ENCODE measurements at places on chromosomes 5 and 9.

DNA sequence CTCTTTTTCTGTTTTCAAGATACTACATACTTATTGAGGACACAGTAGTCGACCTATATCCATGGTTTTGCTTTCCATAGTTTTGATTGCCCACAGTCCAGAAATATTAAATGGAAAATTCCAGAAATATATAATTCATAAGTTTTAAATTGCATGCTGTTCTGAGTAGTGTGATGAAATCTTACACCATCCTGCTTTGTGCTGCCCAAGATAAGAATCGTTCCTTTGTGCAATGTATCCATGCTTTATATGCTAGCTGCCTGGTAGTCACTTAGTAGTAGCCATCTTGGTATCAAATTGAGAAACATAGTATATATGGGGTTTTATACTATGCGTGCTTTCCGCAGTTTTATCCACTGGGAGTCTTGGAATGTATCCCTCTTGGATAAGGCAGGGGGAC, 59.0 kb downstream of the CWC27 start:
- peak; percentile 48 for DNase-seq

- peak; percentile 62 for DNase-seq
These were observed 48.6 kb upstream of the TLE1 start for GRCh38 chr9:81737871-81738507.

GRCh38 chr5:112002376-112002775, 245.4 kb upstream of the NREP start:
- no peak for DNase-seq

GRCh38 chr5:68628082-68628814, 412.7 kb downstream of the PIK3R1 start:
- peak; percentile 60 for DNase-seq

DNA sequence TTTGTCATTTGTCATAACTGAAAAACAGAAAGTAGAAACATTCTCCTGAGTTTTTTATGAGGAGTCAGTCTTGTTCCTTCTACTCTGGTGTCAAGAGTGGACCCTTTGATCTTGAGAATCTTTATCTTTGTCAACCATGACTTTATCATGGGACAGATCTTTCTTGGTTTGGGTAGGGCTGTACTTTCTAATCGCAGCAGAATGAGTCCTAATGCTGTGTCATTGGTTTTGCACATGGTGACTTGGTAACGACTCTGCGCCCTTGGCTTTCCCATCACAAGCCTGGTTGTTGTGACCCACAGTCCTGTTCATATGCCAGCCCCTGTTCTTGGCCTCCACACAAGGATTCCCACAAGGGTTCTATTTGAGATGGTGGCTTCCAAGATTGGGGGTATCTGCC, 45.6 kb downstream of the AOPEP start:
- DNase-seq = peak; percentile 17

DNA sequence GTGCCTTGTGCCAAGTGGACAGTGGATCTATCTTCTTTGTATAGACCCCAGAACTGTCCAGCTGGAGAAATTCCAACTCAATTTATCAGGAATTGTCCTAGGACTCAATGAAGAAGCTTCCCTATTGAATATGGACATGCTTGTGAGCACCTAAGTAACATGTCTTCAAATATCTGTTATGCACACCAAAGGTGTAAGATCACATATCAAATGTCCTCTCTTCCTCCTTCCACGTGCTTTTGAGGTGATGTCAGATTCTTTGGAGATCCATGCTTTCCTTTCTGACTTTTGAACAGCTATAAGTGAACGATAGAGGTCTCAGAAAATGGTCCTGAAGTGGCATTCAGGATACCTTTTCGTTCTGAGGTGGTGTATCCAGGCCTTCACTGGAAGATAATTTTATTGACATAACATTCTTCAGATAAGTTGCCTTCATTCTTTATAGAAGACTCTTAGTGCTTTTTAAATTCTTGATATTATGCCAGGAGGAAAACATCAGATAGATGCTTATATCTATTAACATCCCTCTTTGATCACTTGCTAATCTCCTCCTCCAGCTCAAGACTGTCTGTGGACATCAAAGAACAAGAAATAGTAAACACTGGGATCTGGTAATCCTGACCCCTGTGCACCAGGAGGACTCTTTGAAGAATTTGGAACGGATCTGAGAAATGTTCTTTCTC, 246.4 kb downstream of the SMARCA2 start:
- DNase-seq = no peak

- no peak for DNase-seq
These were observed 40.0 kb downstream of the TMEM252 start for GRCh38 chr9:68500457-68501381.

DNA sequence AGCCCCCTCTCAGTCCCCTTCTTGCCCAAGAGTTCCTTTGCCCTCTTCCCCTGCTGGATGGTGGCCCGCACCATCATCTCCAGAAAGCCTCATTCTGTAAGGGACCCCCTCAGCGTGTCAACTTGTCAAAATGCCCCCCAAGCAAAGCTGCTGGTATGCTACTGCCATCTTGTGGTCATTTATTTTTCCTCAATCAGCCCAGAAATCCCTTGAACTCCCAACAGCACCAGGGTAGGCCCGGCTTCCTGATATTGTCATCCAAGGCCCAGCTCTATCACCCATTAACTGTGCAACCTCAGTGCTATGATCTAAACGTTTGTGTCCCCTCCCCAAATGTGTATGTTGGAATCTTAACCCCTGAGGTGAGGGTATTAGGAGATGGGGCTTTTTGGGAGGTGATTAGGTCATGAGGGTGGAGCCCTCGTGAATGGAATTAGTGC, 53.2 kb upstream of the FBXW11 start:
- peak; percentile 28 for DNase-seq

- DNase-seq = no peak
These were observed 114.0 kb downstream of the CDC42SE2 start for GRCh38 chr5:131377785-131378325.

GRCh38 chr9:89978185-89978584, 373.4 kb downstream of the GADD45G start:
- peak; percentile 7 for DNase-seq

GRCh38 chr9:95689669-95690068, 172.9 kb upstream of the PTCH1 start:
- no peak for DNase-seq

DNA sequence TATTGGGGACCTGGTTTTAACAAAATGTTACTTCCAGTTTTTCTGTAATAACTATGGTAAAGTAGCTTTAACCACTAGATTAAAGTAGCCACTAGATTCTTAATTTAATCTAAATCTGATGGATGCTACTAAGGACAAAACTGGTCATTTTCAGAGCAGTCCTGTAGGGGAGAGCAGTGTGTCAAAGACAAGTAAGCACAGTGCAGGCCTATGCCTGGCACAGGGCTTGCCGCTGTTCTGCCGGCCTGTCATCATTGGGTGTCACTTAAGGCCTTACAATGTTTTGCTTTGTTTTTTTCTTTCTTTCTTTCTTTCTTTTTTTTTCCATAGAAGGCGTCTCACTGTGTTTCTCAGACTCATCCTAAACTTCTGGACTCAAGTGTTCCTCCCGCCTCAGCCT, 53.0 kb upstream of the NXNL2 start:
- no peak for DNase-seq

DNA sequence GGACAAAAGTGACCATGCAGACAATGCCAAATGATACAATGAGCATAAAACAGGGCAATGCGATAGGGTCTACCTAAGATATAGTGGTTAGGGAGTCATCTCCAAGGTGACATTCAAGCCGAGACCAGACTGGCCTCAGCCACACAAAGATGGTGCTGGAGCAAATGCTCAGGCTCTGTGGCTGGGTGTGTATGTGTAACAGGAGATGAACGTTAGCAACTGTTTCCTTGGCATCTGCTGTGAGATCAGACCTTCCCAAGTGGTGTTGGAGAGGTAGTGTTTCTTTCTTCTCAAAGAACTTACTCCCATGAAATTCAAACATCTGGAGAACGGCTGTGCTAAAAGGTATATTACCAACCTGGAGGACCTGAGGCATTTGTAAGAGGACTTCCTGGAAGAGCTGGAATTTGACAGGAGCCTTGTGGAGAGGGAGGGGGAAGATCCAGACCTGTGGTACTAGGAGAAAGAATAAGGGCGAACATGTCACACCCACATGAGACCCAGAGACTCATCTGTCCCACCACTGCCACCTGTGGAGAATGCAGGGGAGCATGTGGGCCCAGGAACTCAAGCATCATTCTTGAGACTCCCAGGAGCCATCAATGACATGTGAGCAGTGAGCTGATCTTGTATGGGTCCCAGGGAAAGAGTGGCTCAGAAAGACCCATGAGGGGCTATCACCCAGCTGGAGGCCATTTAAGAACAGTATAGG, 21.4 kb upstream of the ANXA6 start:
- no peak for DNase-seq

DNA sequence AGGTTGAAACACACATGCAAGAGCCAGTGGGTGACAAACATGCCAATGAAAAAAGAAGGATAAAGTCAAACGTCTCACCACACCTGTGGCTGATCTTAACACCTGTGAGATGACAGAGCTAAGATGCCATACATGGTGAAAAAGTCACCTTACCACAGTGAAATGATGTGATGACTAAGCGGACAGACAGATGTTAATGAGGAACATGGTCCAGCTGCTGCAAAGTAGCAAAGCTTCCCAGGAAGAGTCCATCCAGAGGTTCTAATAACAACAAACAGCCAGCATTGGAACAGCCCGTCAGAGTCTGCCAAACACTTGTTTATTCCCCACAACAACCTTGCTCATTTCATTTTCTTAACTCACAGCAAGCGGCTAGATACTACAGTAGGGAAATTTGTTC, 1.9 kb downstream of the KIAA1191 start:
- no peak for DNase-seq

- no peak for DNase-seq
These were observed 17.3 kb downstream of the USP20 start for GRCh38 chr9:129852579-129852978.

- no peak for DNase-seq
These were observed 17.2 kb upstream of the SIL1 start for GRCh38 chr5:139215107-139215975.

DNA sequence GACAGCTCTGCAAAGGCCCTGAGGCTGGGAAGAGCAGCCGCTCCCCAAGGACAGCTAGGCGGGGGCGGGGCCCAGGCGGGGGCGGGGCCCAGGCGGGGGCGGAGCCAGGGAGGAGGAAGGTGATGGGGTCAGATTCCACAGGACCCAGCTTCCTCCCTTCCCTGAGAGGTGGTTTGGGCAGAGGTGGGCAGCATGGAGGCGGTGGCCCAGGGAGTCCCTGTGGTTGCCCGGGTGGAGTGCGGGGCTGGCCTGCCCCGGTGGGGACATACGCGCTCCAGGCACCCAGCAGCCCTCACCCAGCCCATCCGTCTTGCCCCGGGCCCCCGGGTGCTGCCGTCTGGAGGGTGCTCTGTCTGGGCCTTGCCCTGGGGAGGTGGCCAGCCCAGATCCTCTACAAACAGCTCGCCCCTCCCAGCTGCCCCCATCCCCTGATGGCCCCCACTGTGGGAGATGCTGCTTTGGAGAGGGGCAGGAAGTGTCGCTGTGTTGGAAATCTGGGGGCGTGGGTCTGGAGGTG, 11.0 kb upstream of the RNU6ATAC start:
- DNase-seq = no peak

DNA sequence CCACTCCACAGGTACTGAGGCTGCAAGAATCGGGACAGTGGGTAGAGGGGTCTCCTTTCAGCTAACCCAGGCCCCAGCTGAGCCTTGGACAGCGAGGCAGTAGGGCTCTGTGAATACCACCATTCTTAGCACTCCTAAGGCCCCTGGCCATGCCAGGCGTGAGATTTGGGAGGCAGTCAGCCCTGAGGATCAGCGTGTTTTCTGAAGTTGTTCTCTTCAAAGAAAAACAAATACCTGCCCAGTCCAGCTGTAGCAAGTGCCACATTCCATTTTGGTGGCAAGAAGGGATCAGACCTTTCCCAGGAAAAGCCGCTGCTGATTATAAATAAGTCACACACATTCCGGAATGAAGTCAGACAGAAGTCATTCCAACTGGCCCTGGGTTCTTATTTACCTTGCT, 47.8 kb downstream of the RALGPS1 start:
- DNase-seq = no peak

GRCh38 chr5:95976606-95977005, 15.0 kb upstream of the ELL2 start:
- DNase-seq = no peak

DNA sequence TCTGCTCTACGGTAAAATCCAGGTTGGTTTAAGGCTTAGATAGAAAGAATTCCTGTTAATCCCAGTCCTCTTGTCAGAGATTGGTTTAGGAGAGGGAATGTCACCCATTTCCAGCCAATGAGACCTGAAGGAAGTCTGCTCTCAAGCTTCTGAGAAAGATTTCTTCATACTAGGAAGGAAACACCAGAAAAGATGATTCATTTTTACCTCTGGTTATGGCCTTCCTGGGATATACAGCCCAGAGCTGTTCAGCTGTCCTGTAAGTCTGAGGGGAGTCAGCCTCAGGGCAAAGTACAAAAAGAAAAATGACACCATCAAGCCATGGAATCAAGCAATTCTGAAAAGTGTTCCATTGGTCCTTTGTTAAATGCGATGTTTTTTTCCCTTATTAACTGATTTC, 18.6 kb upstream of the CFAP95 start:
- DNase-seq = peak; percentile 5

- no peak for DNase-seq
These were observed 464.5 kb downstream of the MTRR start for GRCh38 chr5:8333485-8333884.

DNA sequence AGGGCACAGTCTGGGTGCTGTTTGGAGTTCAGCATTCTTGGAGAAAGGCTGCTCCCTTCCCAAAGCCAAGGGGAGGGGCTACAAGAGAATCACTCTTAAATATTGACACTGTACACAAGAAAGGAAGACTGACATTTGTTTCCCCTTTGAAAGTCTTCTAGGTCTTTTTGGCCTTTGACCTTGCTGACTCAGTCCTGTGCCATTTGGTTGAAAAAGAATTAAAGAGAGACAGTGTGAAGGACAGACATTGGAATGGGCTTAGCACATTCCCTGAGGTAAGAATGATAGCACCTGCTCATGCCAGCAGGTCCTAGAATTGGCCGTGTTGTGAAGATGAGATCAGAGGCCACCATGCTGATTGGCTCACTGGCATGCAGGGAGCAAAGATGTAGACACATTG, 271.4 kb upstream of the ZNF608 start:
- no peak for DNase-seq

DNA sequence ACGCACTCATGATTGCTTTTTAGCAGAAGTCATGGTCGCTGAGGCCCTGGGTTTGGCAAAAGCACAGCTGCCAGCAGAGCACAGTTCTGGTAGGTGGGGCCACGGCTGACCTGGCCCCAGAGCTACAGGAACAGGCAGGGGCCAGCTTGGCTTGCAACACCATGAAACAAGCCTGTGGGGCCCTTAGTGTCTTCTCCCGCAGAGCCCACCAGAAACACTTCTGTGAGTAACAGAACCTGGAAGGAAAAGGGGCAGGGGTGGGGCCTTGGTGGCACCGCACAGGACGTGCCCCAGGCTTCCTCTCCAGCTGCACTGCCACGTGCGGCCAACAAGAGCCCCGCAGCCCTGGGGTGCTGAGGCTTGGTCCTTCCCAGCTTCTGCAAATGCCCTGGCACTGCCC, 4.8 kb downstream of the ASB6 start:
- DNase-seq = no peak
